Inflammatory macrophage treated with lipopolysaccharide for 1 hour (primary cell): ENCODE measurements at places on chromosomes 1 and 21.

DNA sequence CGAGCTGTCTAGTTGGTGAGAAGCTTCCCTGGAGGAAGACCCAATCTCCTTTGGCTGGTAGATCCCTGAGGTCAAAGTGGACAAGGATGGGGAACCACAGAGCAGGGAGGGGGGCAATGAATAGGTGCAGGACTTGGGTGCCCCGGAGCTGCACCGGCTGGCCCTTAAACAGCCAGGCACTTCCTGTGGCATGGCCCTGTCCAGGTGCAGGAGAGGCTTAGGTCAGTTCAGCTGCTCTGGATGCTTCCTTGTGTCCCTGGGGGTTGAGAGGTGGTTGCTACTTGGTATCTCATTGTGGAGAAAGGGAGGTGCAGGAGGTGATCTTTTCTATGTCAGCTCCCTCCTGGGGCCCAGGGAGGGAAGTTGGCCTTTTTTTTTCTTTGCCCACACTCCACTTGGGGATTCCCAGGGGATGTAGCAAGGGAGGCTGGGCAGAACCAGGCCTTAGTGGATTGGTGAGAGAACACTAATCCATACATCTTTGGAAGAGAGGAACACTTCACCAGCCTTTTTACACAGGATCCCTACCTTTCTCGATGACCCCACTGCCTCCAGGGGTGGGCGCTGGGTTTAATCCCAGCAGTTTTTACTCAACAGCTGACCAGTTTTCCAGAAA lies 1.2 kb upstream of the ST3GAL3 start:
- DNase-seq = peak; percentile 61

DNA sequence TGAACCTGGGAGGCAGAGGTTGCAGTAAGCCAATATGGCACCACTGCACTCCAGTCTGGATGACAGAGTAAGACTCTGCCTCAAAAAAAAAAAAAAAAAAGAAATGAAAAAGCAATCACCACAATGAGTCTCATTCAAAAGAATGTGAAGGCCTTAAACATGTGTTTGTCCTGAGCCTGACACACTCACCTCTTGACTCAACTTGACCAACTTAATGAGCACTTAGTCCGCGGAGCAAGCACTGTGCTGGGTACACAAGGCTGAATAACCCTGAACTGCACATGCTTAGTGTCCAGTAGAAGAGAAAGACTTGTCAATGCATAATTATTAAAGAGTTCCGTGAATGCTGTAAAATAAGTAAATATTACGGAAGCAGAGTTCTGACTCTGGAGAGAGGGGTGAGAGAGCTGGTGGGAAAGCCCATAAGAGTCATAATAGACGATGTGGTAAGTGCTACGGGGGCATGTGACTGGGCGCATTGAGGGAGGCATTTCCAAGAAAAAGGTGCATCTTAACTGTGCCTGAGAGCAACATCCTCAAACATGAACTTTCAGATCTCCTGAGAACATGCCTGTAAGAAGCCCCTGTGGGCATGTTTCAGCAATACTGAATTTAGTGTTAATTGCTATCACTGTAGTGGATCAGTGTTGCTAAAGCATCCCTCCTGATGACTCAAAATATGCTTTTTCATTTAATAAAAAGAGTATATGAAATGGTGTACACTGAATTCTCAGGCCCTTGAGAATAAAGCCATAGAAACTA lies 27.2 kb downstream of the MCOLN2 start:
- peak; percentile 42 for DNase-seq

- DNase-seq = no peak
These were observed 135.6 kb downstream of the ST6GALNAC3 start for GRCh38 chr1:76210160-76210559.

DNA sequence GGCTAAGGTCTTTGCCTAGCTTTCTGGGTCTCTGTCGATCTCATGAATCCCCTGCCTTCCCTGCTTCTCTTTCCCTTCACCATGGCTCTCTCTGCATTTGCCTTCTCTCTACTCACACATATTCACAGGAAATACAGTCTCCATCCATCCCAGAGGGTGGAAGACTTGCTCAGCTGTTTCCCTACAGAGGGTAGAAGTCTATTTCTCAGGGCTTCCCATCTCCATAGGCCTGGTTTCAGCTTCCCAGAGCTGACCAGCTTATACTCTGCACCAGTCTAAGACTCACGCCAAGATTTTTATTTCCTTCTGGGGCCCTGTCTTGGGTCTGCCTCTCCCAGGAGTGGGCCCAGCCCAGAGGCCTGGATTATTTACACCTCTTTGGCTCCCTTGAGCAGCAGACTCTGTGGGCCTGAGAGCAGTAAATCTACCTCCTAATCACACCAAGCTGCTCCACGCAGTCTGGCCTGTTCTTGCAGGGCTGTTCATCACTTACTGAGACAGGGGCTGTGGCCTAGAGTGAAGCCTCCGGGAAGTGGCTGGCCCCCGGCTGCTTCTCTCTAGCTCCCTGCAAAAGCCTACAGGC lies 102.5 kb downstream of the PLXNA2 start:
- no peak for DNase-seq

DNA sequence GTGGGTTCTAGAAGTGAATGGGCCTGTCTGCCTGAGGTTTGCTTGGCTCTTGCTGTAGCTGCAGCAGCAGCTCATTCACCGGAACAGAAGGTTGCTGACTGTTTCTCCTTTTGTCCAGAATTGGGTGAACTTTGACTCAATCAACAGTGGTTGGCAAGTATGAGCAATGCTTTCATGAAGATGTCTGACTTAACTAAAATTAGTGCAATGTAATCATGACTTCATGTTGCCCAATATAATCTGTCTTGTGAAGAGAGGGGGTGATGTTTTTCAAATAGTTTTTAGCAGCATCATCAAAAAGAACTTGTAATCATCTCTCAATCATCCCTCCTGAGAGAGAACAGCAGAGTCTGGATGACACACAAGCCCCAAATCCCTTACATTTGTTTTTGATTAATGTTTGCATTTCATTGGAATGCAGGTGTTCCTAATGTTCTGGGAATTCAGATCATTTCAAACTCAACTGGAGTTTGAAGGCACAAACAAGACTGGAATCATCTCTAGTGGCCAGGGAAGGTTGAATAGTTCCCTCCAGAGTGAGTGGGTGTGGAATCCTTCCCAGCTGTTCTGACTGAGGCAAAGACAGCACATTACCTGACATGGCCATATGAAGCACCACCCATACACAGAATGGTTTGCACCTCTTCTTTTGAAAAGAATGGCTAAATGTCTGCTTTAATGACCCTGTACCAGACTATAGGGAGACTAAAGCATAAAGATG lies 82.9 kb downstream of the HLX start:
- peak; percentile 85 for DNase-seq

DNA sequence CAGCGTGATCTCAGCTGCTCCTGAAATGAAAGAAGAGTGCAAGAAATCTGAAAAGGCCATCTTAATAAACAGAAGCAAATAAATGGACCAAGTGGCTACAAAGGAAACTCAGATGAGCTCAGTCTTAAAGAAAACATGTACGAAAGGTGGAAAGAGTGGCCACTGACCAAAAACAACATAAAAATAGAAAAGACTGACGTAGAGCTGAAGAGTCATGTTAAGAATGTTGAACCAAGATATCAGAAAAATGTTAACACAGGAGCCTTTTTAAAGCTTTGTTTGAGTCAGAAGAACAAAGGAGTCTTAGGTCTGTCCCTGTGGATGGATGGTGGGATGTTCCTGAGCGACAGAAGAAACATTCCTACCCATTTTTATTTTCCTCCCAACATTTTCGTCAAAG lies 30.8 kb upstream of the ZNF648 start:
- DNase-seq = no peak

DNA sequence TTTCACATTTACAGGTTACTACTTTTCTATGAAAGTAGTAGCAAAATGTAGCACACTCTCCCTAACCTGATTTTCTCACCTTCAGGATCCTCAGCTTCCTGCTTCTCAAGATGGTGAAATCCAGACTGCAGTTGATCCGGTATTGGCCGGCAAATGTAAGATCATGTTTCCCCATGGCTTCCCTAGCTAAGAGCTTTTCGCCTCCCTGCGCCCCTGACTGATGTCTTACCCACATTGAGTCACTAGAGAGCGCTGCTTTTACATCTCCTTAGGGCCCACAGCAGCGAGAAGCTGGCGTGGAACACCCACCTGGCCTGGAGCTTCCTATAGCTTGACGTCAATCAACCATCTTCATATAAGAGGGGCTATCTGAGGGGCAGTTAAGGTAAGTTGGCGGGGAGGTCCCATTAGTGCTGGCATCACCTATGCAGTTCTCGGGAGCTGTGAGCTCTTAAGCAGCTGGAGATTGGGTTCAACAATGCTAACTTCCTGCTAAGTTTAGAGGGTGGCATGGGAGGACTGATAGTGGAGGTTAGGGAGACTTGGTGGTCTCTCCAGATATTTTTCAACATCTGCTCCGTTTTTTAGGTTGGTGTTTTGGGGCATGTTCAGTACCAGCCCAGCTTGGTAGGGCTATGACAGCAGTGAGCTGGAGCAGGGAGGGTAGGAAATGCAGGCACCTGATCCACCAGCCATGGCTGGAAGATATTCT lies 5.5 kb downstream of the PTPN7 start:
- peak; percentile 61 for DNase-seq

DNA sequence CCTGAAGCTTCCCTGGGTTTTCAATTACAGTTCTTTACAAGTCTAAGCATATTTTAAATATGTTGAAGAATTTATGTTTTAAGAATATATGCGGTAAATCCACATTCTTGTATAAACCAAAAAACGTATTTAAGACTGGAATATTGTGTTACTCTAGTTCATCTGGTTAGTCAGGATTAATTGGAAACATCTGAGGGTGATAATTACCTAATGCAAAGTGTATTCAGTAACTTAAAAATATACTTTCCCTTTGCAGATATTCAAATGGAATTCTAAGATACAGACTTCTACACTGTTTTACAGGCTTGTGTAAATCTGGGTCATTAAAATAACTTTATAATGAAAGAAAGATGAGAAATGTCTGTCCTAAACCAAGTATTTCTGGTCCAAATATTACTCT lies 302.0 kb downstream of the VAV3 start:
- DNase-seq = no peak

- no peak for DNase-seq
These were observed 37.7 kb downstream of the DHRS3 start for GRCh38 chr1:12580054-12580887.

DNA sequence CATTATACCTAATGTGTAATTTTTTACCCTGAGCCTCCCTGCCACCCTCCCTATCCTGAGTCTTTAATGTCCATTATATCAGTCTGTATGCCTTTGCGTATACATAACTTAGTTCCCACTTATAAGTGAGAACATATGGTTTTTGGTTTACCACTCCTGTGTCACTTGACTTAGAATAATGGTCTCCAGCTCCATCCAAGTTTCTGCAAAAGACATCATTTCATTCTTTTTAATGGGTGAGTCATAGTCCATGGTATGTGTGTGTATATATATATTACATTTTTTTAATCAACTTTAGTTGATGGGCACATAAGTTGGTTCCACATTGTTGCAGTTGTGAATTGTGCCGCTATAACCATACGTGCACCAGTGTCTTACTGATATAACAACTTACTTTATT lies 477.1 kb upstream of the NEGR1 start:
- DNase-seq = no peak

DNA sequence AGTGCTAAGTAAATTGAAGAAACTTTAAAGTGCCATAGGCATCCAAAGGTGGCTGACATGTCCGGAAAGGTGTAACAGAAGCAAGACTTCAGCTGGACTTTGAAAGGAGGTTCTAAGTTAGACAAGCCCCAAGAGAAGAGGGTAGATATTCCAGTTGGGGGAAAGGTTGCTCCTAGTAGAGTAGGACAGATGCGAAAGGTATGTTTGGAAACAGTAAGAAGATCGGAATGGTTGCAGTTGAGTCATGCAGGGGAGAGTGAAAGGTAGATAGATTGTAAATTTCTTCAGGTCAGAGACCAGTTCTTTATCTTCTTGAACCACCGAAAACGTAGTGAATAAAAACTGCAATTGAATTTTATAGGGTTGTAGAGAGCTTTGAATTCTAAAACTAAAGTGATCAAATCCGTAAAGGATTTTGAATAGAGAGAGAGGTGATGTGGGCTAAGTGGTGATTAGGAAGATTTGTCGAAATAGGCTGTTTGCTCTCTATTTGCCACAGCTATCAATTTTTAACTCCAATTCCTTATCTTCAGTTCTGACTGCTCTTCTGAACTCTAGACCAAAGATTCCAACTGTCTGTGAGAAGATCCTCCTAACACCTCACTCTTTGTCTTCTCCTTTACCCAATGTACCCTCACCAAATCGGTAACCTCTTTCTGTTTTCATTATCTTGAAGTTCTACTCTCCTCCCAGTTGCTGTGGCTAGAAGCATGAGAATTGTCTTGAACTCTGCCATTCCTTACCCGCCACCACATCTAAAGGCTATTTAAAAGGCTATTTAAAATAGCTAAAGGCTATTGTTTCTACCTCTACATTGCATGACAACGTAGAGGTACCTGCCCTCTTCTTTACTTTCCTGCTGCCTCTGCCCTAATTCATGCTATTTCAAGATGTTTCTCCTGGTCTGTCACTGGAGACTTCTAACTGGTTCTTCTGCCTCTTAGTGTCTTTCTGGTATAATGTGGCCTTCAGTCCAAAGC lies 16.7 kb downstream of the MACF1 start:
- DNase-seq = no peak

GRCh38 chr1:24742090-24742938 lies 2.9 kb upstream of the CLIC4 start:
- peak; percentile 65 for DNase-seq

DNA sequence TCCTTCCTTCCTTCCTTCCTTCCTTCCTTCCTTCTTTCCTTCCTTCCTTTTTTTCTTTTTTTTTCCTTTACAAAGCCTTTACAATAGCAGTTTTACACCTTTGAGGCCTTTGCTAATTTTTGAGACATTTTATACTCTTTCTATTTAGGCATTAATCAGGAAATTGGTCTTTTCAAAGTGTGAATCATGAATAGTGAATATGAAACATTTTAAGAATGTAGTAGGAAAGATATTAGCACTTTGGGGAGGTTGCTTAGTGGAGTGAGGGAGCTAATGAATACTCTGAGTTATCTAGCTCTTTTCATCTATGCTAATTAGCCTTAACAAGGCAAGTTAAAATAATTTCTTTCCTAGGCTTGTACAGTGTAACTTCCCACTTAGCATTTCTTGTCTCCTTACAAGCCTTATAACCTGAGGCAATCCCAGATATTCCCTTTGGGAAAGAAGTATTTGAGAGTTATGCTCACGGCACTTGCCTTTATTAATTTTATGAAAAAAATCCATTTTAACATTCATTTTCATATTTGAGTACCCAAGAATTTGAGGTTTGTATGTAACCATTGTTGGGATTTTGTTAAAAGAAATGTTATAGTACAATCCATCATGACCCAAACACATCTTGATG lies 122.6 kb downstream of the NTNG1 start:
- DNase-seq = no peak

- DNase-seq = no peak
These were observed 301.8 kb downstream of the BRINP2 start for GRCh38 chr1:177472567-177472966.

DNA sequence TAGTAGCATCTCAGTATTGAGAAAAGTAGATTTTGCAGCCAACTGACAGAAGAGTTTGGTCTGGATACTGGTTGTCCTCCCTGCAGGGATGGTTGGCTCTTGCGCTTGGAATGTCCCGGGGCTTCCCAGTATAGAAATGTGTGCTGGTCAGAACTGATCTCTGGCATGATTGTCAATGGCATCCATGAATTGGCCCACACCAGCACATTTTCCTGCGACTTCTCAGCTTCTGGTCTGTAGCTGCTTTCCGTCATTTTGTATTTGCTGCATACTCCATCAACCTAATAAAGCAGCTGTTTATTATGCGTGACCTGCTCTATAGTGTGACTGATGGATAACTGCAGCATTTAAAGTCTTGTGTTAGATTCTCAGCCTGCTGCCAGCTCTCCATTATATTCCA lies 203.7 kb downstream of the S1PR1 start:
- DNase-seq = no peak

- DNase-seq = no peak
These were observed 13.5 kb downstream of the GORAB start for GRCh38 chr1:170545476-170545875.
